ENCODE measurements at places on chromosomes 2 and 18.
A peak's percentile ranks its signal among the peaks of the same experiment; 100 is the strongest.

DNA sequence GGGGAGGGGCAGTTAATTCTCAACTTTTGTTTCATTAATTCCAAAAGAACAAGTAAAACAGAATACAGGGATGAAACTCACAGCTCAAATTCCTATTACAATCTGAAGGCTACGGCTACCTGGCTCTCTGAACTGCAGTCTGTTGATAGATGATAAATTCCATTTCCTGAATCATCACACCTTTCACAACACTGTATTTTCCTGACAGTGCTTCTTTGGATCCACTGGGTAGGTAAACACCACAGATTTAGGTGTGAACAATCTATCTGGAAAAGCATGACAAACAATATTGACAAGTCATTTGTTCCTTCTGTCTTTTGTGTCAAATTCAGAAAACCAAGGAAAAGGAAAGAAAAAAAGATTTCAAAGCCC is 843.2 kb downstream of the LRRTM4 start:
- no peak overlapping the region for H3K27ac ChIP-seq
- H3K4me3 ChIP-seq = no peak overlapping the region
- no peaks in the 10 kb centered on the region for H3K27me3 ChIP-seq
- DNase-seq = no peak
- no peaks in the 10 kb centered on the region for H3K36me3 ChIP-seq

- H3K27ac ChIP-seq = no peak overlapping the region
- H3K36me3 ChIP-seq = no peaks in the 10 kb centered on the region
- H3K4me3 ChIP-seq = no peak overlapping the region
- DNase-seq = no peak
- H3K4me1 ChIP-seq = no peaks in the 10 kb centered on the region
These were observed 49.4 kb downstream of the ETAA1 start for GRCh38 chr2:67446491-67446911.

DNA sequence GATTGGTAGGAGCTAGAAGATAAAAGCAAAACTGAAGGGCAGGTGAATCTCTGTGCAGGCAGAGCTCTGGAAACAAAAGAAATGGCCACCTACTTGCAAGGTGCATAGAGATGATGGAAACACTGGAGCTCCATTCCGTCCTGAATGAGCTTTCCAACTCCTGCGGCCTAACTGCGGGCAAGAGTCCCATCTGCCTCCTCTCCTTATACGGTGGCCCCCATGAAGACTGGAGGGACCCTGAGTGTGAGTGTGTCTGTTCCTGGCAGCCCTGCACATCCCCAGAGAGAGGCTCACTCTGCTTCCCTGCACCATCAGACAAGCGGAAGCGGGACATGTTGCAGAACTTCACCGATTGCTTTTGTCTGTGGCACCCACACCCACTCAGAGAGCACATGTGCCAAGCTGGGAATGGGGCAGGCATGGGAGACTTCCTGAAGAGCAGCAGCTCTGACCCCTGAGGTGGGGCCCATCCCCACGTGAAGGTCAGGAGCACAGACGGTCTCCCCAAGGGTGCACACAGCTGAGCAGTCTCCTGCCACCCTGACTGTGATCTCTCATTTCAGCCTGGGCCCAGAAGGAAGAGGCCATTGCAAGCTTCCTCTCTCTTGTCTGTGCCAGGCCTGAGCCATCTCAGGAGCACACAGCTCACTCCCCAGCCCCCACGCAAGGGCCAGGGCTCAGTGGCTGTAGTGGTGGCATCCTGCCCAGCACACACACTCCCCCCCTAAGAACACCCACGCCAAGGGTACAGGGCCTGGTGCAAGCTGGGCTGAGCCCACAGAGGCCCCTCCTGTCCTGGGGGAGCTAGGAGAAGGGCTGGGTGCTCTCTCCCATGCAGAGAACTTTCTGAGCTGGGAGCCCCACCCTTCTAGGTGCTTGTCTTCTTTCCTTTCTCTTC is 75.3 kb downstream of the STPG4 start:
- H3K4me3 ChIP-seq = no peak overlapping the region
- no peaks in the 10 kb centered on the region for H3K36me3 ChIP-seq
- DNase-seq = no peak
- peaks cover 20% of the 10 kb centered on the region for H3K4me1 ChIP-seq

GRCh38 chr18:35468711-35469110 is 29.0 kb downstream of the INO80C start:
- H3K4me1 ChIP-seq = no peaks in the 10 kb centered on the region
- H3K36me3 ChIP-seq = no peaks in the 10 kb centered on the region
- H3K27me3 ChIP-seq = no peaks in the 10 kb centered on the region
- no peak overlapping the region for H3K27ac ChIP-seq
- H3K4me3 ChIP-seq = no peak overlapping the region

- H3K27me3 ChIP-seq = no peaks in the 10 kb centered on the region
- no peak overlapping the region for H3K4me3 ChIP-seq
- H3K36me3 ChIP-seq = no peaks in the 10 kb centered on the region
- DNase-seq = no peak
- H3K27ac ChIP-seq = no peak overlapping the region
These were observed 9.3 kb upstream of the SCTR start for GRCh38 chr2:119533560-119533959.

DNA sequence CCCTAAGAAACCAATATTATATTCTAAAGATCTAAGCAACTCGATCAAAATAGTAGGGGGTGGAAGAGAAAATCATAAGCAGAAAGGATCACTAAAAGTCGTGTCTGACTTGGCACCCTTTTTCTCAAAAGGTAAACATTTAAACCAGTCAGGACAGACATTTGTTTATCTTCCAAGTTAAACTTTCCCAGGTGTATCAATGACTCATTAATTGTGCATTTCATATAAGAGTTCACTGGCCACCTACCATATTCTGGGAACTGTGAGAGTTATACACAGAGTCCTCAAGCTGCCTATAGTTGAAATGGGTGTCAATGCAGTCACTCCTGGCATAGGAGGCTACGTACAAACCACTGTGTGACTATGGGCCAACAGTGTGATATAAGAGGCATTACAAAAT is 4.8 kb upstream of the ACVR1 start:
- DNase-seq = no peak
- no peaks in the 10 kb centered on the region for H3K36me3 ChIP-seq
- no peaks in the 10 kb centered on the region for H3K27me3 ChIP-seq
- H3K27ac ChIP-seq = no peak overlapping the region
- no peak overlapping the region for H3K4me3 ChIP-seq
- H3K4me1 ChIP-seq = peaks cover 9% of the 10 kb centered on the region

GRCh38 chr2:120477831-120478481 is 132.0 kb downstream of the INHBB start:
- H3K4me3 ChIP-seq = no peak overlapping the region
- H3K27ac ChIP-seq = no peak overlapping the region
- peak; percentile 4 for DNase-seq

DNA sequence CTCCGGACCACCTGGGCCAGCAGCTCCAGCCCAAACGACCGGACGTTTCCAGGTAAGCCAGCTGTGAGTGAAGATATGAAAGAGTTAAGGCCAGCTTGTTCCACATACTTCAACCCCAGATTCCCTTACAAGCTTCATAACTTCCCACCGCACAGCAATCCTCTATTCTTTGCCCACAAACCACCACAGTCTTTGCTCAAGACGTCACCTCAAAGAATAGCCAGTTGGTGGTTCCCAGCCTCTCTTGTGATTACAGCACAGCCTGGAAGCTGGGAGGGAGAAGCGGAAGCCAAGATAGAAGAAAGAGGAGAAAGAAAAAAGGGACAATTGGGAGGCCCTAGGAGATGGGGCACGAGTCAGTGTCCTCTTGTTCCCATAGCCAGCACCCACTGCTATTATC is 70.6 kb downstream of the NRP2 start:
- H3K4me3 ChIP-seq = no peak overlapping the region
- no peaks in the 10 kb centered on the region for H3K36me3 ChIP-seq
- no peaks in the 10 kb centered on the region for H3K27me3 ChIP-seq
- H3K4me1 ChIP-seq = peaks cover 5% of the 10 kb centered on the region
- DNase-seq = no peak

GRCh38 chr18:11985586-11985985 is 4.3 kb downstream of the IMPA2 start:
- H3K27me3 ChIP-seq = no peaks in the 10 kb centered on the region
- peaks cover 4% of the 10 kb centered on the region for H3K4me1 ChIP-seq
- H3K27ac ChIP-seq = peak overlapping the region; percentile 79
- DNase-seq = no peak

DNA sequence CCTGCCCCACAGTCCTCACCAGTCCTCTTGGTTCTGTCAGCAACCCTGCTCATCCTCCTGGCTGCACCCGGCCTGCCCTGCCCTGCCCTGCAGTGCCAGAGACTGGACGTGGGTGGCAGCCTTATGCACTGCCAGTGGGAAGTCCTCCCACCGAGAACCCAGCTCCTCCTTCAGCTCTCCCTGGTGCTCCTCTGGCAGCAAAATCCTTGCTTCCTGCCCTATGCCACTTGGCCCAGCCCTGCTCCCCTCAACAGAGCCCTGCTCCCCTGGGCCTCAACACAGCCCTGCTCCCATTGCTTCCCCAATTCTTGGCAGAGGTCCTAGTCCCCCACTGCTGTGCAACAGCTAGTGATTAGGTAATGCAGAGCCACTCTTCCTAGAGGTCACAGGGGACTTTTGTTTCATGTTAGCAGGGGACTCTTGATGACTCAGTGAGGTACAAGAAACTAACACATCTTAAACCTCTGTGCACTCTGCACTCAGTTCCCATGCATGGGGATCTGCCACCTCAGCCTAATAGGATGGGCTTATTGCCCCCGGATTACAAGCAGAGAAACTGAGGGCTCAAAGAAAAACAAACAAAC is 58.0 kb upstream of the EDAR start:
- H3K27ac ChIP-seq = no peak overlapping the region
- no peaks in the 10 kb centered on the region for H3K4me1 ChIP-seq
- DNase-seq = no peak
- no peaks in the 10 kb centered on the region for H3K27me3 ChIP-seq

- no peaks in the 10 kb centered on the region for H3K4me1 ChIP-seq
- no peak overlapping the region for H3K4me3 ChIP-seq
- no peaks in the 10 kb centered on the region for H3K36me3 ChIP-seq
- peaks cover 18% of the 10 kb centered on the region for H3K27me3 ChIP-seq
These were observed 12.8 kb upstream of the GBX2 start for GRCh38 chr2:236180831-236181453.

GRCh38 chr2:191846515-191847476 is at the start of gene CAVIN2:
Gene CAVIN2 (minus strand): TSS chr2:191847088. CDS start chr2:191846925, 163 bp downstream.
- peaks cover 8% of the 10 kb centered on the region for H3K4me1 ChIP-seq
- H3K36me3 ChIP-seq = no peaks in the 10 kb centered on the region
- H3K27me3 ChIP-seq = no peaks in the 10 kb centered on the region
- peak within 1 kb of the TSS; percentile 70 for H3K4me3 ChIP-seq

GRCh38 chr2:236843161-236843968 is 242.3 kb upstream of the COPS8 start:
- no peak overlapping the region for H3K27ac ChIP-seq
- H3K36me3 ChIP-seq = no peaks in the 10 kb centered on the region
- H3K4me3 ChIP-seq = no peak overlapping the region
- H3K27me3 ChIP-seq = no peaks in the 10 kb centered on the region
- H3K4me1 ChIP-seq = no peaks in the 10 kb centered on the region

DNA sequence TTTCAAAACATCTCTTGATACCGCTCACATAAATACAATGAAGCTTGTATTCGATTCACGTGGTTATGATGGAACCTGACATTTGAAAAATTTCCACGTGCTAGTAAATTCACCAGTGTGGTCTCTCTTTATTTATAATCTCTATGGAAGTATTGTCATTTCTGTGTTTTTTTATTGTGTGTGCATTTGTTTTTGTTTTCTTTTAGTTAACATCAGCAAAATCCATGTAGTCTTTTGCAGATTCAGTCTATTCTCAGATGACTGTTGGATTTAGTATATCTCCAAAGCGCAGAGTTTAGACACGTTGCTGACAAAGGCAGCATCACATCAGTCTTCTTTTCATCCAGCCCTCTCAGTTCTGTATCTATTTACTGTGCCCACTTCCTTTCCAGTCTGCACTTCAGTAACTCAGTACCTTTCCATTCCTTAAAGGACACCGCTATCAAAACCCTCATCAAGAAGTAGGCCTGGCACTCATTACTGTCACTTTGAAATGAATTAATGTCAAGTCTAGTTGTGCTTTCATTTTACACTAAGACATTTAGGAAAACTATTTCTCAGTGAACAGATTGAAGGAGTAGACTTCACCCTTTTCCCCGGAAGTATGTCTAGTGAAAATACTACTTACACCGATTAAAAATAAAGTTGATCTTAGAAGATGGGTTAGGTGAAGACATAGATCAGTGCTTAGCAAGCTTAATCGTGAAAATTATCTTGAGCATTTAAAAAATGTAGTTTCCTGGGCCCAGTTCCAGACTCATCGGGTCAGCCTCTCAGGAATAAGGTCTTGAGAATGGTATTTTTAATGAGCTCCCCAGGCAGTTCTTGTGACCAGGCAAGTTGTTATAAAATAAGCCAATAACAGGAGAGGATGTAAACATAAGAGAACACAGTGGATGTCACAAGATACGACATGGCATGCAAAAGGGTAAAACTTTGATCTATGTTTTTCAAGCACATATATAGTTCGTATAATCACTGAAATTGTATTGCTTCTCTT is 506.8 kb upstream of the ZEB2 start:
- no peaks in the 10 kb centered on the region for H3K36me3 ChIP-seq
- H3K4me3 ChIP-seq = peak overlapping the region; percentile 42
- H3K4me1 ChIP-seq = no peaks in the 10 kb centered on the region
- peak overlapping the region; percentile 63 for H3K27ac ChIP-seq
- no peaks in the 10 kb centered on the region for H3K27me3 ChIP-seq
- no peak for DNase-seq

GRCh38 chr2:196590286-196590685 is 49.2 kb upstream of the CCDC150 start:
- H3K4me3 ChIP-seq = no peak overlapping the region
- H3K4me1 ChIP-seq = no peaks in the 10 kb centered on the region
- no peak overlapping the region for H3K27ac ChIP-seq
- no peaks in the 10 kb centered on the region for H3K27me3 ChIP-seq

DNA sequence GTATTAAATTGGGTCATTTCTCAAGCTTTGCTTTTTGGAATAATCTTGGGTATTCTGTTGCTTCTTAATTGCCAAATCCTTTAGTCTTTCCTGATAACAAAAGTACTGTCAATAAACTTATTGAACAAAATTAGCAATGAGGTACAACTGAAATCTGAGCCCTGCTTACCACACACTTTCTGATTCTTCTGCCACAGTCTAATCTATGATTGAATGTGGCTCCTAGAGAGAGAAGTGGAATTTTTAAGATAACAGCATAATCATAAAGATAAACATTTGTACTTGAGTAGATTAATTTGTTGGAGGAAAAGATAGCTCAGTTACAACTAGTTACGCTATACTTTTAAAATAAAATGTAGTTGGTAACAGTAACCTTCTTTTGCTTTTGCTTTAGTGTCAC is 354.8 kb downstream of the CELF4 start:
- no peak overlapping the region for H3K27ac ChIP-seq
- H3K36me3 ChIP-seq = no peaks in the 10 kb centered on the region
- H3K4me1 ChIP-seq = no peaks in the 10 kb centered on the region
- no peaks in the 10 kb centered on the region for H3K27me3 ChIP-seq

DNA sequence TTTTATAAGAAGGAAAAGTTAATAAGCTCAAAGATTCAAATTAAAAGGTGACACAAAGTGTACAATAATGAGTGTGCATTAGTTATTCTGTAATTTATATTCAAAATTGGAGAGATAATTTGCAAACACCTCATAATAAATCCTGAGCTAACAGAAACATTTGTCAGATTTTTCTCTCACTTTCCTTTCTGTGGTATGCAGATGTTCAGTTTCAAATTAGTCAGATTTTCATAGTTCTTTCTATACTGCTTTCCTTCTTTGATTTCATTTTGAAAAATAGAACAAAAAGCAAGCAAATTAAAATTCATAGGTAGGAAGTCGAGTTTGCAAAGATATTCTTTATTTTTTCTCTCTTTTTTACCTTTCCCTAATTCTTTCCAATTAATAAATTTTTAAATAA is 1420.1 kb upstream of the NXPH2 start:
- no peak overlapping the region for H3K4me3 ChIP-seq
- H3K36me3 ChIP-seq = no peaks in the 10 kb centered on the region
- DNase-seq = no peak
- no peaks in the 10 kb centered on the region for H3K27me3 ChIP-seq
- no peak overlapping the region for H3K27ac ChIP-seq
- no peaks in the 10 kb centered on the region for H3K4me1 ChIP-seq

- no peak overlapping the region for H3K27ac ChIP-seq
- H3K27me3 ChIP-seq = no peaks in the 10 kb centered on the region
- no peak overlapping the region for H3K4me3 ChIP-seq
These were observed 298.4 kb downstream of the NDUFA10 start for GRCh38 chr2:239726631-239727181.

All from kidney (tissue), 22 donors.